ENCODE measurements at places on chromosomes 5 and 9. TPM values are rescaled to one million over a fixed set of nuclear protein-coding genes. Genes with fewer than 3 reads are reported as not detected.

DNA sequence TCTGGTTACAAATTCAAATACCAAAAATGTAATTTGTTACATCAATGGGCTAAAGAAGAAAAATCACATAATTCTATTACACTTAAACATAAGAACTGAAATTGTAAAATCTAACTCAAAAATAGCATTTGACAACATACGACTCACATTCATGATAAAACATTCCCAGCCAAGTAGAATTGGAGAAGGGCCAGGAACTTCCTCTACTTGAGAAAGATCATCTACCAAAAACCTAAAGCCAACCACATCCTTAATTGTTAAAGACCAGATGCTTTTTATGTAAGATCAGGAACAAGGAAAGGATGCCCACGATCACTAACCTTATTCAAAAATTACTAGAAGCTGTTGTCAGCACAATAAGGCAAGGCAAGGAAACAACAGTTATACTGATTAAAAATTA lies 1819.8 kb upstream of the C9orf72 start:
- DNase-seq, result no peak

DNA sequence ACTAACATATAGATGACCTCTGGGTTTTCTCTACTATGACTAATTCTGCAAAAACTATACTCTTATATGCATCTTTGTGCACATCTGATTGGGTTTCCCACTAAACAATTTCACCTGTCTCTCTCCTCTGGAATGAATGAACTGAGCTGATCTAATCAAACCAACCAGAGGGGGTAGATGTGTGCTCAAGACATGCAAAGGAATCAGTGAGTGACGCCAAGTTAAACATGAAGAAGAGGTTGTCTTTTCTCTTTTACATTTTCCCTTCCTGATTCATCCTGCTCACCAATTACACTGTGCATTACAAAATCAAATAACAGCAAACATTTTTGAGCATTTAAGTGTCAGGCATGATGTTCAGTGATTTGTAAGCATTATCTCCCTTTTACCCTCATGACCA lies 29.6 kb upstream of the GRXCR2 start:
- no peak for DNase-seq

GRCh38 chr9:14247577-14247976 lies 66.4 kb downstream of the NFIB start:
- DNase-seq, result no peak

DNA sequence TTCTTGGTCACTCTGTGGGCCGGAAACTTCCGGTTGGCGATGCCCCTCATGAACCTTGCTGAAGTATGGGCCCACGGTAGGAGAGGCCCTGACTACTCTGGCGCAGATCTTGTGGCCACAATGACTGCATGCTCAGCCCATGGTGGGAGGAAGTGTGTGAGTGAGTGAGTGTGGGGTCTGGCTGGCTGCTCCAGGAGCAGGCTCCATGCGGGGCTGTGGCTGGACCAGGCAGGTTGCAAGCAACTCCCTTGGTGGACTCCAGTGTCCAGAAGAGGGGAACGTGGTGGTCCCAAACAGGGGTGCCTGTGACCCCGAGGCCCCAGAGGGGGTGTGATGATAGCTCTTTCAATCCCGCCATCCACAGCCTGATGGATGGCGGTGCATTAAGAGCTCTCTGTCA lies 35.5 kb upstream of the PANK3 start:
- no peak for DNase-seq

DNA sequence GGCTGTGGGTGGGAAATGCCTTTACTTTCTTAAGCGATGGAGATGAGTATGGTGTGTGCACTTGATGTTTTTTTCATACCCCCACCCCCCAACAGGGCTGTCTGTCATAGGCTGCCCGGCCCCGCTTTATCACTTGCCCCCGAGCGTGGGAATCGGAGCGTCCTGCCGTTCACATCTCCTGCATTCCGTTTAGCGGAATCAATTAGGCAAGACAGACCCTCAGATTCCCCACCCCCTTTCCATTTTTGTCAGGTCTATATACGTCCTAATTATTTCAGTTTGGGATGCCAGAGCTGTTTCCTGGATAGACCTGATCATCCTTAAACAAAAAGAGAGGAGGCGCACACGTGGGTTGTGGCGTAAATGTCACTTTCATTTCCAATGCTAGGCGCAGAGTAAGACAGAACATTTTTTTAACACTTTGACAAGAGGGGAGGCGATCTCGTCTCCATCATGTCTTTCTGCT lies 217.2 kb downstream of the MEF2C start:
- DNase-seq, result no peak

DNA sequence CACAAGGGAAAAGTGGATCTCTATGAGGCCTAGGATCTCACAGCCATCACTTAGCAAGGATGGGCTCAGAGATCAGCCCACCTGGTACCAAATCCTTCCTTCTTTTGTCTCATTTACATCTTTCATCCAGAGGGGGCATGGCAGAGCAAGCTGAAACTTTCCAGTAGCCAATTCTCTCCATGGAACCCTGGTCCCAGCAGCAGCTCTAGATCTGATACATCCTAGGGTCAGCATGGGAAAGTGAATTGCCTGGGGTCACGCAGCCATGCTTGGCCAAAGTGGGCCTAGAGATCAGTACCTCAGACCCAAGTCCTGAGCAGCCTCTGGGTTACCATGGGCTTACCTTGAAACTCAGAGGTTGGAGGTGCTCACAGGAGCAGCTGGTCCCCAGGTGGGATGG lies 170.5 kb downstream of the GABBR2 start:
- DNase-seq, result no peak

- DNase-seq, result no peak
Measured at GRCh38 chr9:94806307-94806893, 79.9 kb downstream of the AOPEP start.

- no peak for DNase-seq
Measured at GRCh38 chr5:179313849-179314521, 31.3 kb downstream of the ADAMTS2 start.

GRCh38 chr5:76497986-76498717 lies 95.1 kb downstream of the IQGAP2 start:
- DNase-seq, result no peak

GRCh38 chr5:43815497-43815896 lies 212.5 kb downstream of the NNT start:
- DNase-seq, result no peak

The TAF1L gene
- not detected for total RNA-seq

The RASEF gene
- 1.1 TPM for total RNA-seq

The LCN9 gene
- not detected for total RNA-seq

All from omental fat pad (tissue), 4 donors.